Activated CD4-positive, alpha-beta T cell treated with anti-CD3 and anti-CD28 coated beads for 36 hours (primary cell): ENCODE measurements at places on chromosomes 1 and 21. TPM values are rescaled to one million over a fixed set of nuclear protein-coding genes. Genes with fewer than 3 reads are reported as not detected.
A peak's percentile ranks its signal among the peaks of the same experiment; 100 is the strongest.

GRCh38 chr1:186745531-186746146 is 65.4 kb upstream of the PTGS2 start:
- no peaks in the 10 kb centered on the region for H3K36me3 ChIP-seq
- H3K4me3 ChIP-seq, result no peak overlapping the region
- H3K27me3 ChIP-seq, result peaks cover 7% of the 10 kb centered on the region
- H3K27ac ChIP-seq, result no peak overlapping the region
- peaks cover under 1% of the 10 kb centered on the region for H3K4me1 ChIP-seq

- H3K4me3 ChIP-seq, result no peak overlapping the region
- no peak overlapping the region for H3K27ac ChIP-seq
- DNase-seq, result no peak
These were observed 68.9 kb downstream of the ST3GAL3 start for GRCh38 chr1:43776043-43776761.

DNA sequence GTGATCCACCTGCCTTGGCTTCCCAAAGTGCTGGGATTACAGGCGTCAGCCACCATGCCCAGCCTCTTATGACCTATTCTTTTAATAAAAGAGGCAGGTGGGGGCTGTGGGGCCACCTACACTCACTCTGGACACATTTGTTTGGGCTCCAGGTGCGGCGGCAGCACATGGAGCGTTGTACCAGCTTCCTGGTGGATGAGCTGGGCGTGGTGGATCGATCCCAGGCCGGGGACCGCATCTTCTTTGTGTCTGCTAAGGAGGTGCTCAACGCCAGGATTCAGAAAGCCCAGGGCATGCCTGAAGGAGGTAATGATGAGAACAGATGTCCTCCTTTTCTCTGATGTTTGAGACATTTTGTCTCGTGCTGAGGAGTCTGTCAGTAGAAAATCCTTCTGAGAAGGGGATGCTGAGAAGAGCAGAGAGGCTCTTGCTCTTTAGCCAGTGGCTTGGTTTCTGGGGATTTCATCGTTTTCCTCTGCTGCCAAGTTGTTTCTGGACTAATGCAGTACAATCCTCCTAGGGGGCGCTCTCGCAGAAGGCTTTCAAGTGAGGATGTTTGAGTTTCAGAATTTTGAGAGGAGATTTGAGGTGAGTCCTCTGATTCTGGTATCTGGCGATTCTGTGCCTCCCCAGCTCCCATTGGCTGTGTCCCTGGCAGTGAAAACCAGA is 17.9 kb upstream of the MIIP start:
- no peak overlapping the region for H3K4me3 ChIP-seq
- DNase-seq, result peak; percentile 88
- no peaks in the 10 kb centered on the region for H3K4me1 ChIP-seq
- peak overlapping the region; percentile 86 for H3K27ac ChIP-seq
- peaks cover 65% of the 10 kb centered on the region for H3K36me3 ChIP-seq

DNA sequence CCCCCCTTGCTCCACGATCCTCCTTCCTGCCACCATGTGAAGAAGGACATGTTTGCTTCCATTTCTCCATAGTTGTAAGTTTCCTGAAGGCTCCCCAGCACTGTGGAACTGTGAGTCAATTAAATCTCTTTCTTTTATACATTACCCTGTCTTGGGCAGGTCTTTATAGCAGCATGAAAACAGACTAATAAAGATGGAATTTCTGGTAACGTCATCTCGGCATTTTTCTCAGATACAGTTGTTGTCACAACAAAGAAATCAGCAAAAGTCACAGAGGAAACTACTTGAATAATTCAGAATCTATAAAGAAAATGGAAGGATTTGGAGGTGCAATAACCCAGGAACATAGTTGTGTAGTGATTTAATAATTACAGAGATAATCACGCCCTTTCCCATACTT is 4.4 kb downstream of the APCS start:
- no peak overlapping the region for H3K4me3 ChIP-seq
- DNase-seq, result no peak
- H3K27me3 ChIP-seq, result peaks cover 16% of the 10 kb centered on the region
- H3K27ac ChIP-seq, result no peak overlapping the region

GRCh38 chr1:116365353-116365780 is 7.7 kb upstream of the ATP1A1 start:
- no peak overlapping the region for H3K27ac ChIP-seq
- no peaks in the 10 kb centered on the region for H3K27me3 ChIP-seq
- peaks cover 7% of the 10 kb centered on the region for H3K4me1 ChIP-seq
- no peak overlapping the region for H3K4me3 ChIP-seq

LIN28A gene
- total RNA-seq, result not detected

CHRM3 gene
- total RNA-seq, result 0.11 TPM

CFHR3 gene
- not detected for total RNA-seq
